ENCODE measurements at places on chromosomes 12 and 14.

GRCh38 chr12:95546491-95546813, 4.8 kb downstream of the USP44 start:
- DNase-seq, result no peak

- DNase-seq, result no peak
Measured at GRCh38 chr14:95486875-95487668, 29.4 kb downstream of the SYNE3 start.

- no peak for DNase-seq
Measured at GRCh38 chr12:26244503-26244902, 49.1 kb downstream of the SSPN start.

DNA sequence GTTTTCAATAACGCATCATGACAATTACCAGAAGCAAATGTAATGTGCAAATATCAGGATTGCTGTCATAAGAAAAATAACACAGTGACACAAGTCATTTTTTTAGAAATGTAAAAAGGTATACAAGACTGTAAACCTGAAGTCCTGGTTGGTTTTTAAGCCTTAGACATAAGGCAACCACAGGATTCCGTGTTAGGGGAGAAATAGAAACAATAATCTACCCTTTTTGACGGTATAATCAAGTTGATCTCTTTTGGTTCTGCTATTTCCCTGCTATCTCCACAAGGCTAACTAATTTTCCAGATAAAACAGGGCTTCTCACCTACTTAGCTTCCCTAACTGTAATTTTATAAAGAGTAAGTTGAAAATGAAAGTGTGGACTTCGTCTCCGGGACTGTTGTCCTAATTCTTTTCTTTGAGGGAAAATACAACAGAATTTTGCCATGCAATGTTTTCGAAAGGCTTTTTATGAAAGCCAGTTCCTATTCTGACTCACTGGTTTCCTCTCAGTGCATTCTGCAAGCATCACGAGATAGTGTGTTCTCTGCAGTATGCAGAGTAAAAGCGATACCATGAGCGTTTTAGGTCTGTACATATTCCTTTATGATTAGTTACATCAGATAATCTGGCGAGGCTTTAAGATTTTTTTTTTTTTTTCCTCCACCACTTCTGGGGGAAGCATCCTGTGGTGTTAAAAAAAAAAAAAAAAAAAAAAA, 10.6 kb downstream of the MYO1H start:
- no peak for DNase-seq

DNA sequence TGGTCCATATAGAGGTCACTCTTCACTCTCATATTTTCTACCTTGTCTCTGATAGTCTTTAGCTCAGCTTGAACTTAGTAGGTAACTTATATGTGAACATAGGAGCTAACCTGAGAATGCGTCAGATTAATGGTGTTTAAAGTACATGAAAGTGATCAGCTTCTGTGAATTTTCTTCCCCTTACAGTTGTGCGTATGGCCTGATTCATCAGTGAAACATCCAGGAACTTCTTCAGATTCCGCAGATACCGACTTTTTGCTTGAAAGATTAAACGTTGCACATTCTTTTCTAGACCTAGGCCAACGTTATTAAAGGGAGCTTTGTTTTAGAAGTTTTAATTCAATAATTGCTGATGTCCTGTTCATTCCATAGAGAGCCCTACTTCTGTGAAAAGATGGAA, 1945.1 kb upstream of the SEL1L start:
- DNase-seq, result no peak

DNA sequence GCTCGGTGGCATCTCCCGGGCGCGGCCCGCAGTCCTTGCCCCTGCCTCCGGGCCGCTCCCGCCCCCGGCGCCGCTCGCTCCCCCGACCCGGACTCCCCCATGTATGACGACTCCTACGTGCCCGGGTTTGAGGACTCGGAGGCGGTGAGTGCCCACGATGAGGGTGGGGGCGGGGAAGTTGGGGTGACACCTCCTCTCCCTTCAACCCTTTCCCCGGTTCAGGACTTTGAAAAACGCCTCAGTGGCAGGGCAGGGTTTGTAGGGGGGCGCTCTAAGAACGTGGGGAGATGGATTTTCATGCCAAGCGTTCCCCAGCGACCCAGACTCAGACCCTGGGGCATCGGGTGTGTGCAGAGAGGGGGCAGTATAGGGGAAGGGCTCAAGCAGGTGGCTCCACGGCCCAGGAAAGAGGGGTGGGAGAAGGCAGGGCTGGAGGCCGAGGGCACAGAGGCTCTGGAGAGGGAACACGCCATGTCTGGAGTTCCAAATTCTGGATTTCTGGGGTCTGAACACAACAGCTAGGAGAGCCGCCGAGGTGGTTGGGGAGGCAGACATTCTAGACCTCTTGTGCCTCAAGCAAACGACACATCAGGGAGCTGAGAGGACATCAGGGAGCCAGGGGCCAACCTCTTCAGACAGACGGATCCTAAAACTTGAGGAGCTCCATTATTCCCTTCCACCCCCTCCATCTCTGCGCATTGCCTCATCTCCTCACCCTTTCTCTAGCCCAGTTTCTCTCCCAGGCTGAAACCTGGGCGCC, 715 bp downstream of the CACNB3 start:
- no peak for DNase-seq

- no peak for DNase-seq
Measured at GRCh38 chr14:21476523-21476924, 235 bp downstream of the RAB2B start.

DNA sequence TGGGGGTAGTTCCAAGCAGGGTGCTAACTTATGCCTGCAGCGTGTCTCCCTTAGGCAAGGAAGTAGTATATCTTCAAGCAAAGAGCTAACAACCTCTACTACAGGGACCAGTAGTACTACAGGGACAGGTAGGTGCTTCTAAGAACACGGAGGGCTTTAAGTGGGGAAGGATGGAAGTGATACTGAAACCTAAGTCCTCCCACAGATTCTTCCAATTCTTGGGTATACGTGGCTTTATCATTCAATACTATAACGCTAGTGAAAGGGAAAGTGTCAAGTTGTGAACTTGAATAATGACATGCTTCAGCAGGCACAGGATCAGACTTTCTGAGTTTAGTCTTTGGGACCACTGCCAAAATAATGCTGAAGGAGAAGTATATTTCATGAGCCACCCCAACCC, 241.7 kb downstream of the CEP128 start:
- DNase-seq, result no peak

GRCh38 chr14:72742118-72742837, 151.6 kb downstream of the DPF3 start:
- no peak for DNase-seq

GRCh38 chr14:22896760-22897159, 13.7 kb downstream of the REM2 start:
- no peak for DNase-seq

DNA sequence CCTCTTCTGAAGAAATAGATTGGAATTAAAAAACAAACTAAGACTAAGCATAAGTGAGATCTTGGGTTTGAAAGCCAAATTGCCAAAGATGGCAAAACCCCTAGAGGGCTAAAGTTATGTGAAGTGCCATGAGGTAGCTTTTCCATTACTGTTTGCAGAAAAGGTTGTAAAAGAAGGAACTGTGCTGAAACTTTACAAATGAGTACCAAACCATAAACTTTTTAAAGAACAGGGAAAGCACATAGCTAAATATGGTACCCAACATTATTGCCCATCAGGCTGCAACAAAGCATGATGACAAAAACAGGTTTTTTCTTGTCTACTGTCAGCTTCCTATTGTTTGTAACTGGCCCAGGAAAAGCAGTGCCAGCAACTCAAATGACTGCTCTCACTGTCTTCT, 224.2 kb downstream of the RAD51B start:
- DNase-seq, result no peak

DNA sequence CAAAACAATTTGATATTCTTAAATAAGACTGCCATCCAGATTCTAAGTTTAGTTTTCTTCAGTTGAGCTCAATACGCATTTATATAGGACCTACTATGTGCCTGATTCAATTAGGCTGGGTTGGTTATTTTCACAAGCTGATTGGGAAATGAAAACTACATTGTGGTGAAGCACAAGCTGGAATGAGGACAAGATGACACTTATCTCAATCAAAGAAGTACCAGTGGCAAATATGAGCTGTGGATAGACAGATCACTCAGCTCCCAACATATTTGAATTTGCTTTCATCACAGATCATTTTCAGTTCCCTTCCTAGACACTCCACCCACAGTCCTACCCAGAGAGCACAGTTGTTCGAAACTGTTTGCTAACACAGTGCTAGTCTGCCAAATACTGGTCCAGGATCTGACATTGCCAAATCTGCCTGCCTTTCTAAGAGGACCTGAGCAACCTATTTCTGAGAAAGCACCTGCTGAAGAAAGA, 74.7 kb downstream of the LLPH start:
- DNase-seq, result no peak

Data from AG09319 (cell line).